ENCODE measurements at places on chromosomes 7 and 10. TPM values are rescaled to one million over a fixed set of nuclear protein-coding genes. Genes with fewer than 3 reads are reported as not detected.

DNA sequence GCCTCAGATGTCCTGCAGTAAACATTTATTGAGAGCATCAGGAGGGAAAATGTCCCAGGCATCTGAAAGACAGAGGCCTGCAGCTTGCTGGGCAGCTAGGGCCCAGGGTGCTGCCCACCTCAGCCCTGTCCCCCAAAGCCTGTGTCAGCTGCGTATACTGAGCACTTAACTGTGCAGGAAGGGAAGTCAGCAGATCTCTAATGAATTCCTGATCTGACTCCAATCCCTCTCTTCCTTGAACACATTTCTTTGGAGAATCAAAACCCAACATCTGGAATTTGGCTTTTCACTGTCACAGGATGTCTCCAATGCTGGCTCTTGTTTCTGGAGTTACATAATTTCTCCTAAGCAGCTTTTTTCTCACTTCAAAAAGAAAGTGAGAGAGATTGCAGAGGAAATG, 364.7 kb upstream of the NFE2L3 start:
- H3K4me3 ChIP-seq = no peak overlapping the region
- no peak overlapping the region for H3K27ac ChIP-seq
- no peaks in the 10 kb centered on the region for H3K4me1 ChIP-seq
- no peaks in the 10 kb centered on the region for H3K27me3 ChIP-seq
- no peak for DNase-seq
- no peaks in the 10 kb centered on the region for H3K36me3 ChIP-seq

Gene PTPRZ1
- 0.33 TPM for total RNA-seq

DNA sequence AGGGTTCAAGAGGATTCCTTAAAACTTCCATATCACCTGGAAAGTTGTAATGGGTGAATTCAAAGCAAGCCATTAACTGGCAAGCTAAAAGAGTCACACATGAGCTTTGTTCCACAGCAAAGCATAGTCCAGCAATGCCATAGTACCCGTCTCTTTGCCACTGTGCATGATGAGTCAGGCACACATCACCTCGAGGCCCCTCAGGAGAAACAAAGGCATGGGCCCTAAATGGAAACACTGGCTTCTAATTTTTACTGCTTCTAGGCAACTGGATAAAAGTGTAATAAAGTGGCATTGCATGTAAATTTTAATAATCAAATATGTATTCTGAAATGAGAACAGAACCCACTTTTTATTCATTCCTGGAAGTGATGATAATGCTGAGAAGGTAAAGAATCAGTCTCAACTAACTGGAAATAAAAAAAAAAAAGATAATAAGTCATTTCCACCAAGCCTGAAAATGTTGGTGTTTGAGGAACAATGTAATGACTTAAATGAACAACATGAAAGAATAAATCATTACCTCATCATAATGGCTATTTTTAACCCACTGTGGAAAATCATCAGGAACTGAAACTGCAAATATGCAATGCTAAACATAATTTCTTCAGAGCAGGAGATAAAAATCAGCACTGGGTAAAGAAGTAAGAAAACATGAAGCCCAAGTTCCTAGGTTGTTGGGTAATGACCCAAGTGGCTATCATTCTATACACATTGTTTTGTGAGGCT, 104.9 kb downstream of the CDK6 start:
- H3K36me3 ChIP-seq = no peaks in the 10 kb centered on the region
- H3K27ac ChIP-seq = no peak overlapping the region
- no peak overlapping the region for H3K4me3 ChIP-seq
- H3K4me1 ChIP-seq = no peaks in the 10 kb centered on the region

DNA sequence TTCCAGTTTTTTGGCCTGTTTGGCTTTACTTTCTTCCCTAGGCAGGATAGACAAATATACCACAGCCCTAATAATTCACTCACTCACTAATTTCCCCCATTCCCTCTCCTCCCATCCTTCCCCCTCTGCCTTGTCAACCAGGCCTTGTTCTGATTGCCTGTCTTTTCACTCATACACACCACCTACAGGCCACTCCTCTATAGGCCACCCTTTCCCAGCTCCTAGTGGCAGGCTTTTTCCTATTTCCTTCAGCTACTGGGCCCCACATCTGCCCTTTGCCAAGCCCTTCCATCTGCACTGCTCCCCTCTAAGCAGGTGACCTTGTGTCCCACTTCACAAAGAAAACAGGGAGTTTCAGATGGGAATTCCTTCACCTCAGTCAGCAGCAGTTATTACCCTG, 59.8 kb upstream of the MSRB2 start:
- H3K27me3 ChIP-seq = no peaks in the 10 kb centered on the region
- H3K4me1 ChIP-seq = no peaks in the 10 kb centered on the region
- no peak overlapping the region for H3K27ac ChIP-seq
- H3K4me3 ChIP-seq = no peak overlapping the region
- no peaks in the 10 kb centered on the region for H3K36me3 ChIP-seq
- DNase-seq = peak; percentile 3

GRCh38 chr10:131901181-131901829, 497 bp downstream of the PPP2R2D start:
- H3K27ac ChIP-seq = peak overlapping the region; percentile 99
- peaks cover 14% of the 10 kb centered on the region for H3K4me1 ChIP-seq
- H3K36me3 ChIP-seq = peaks cover 6% of the 10 kb centered on the region
- DNase-seq = peak; percentile 42

Gene MACROH2A2
- total RNA-seq = 160 TPM

Measured in cardiac muscle cell (in vitro differentiated cells and primary cell).